ENCODE measurements at places on chromosomes 16 and 17.

DNA sequence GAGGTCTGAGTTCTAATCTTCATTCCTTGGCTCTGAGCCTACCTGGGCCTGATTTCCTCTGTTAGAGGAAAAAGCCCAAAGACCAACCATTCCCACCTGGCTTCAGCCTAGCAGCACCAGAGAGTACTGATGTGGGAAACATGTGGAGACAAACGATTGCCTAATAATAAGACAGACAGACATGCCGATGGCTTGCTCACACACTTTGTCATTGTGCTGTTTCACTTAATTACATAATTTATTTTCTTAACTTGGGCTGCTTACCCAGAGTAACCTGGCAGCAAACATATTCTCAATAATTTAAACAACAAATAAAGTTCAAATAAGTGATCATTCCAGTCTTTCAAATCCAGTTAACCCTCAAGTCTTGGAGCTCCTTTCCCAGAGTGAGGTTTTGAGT, 83.4 kb downstream of the MAF start:
- no peak for DNase-seq

GRCh38 chr17:78583091-78583490, 5.9 kb upstream of the DNAH17 start:
- DNase-seq, result no peak

- no peak for DNase-seq
These were observed 55.3 kb downstream of the NOG start for GRCh38 chr17:56648806-56649205.

DNA sequence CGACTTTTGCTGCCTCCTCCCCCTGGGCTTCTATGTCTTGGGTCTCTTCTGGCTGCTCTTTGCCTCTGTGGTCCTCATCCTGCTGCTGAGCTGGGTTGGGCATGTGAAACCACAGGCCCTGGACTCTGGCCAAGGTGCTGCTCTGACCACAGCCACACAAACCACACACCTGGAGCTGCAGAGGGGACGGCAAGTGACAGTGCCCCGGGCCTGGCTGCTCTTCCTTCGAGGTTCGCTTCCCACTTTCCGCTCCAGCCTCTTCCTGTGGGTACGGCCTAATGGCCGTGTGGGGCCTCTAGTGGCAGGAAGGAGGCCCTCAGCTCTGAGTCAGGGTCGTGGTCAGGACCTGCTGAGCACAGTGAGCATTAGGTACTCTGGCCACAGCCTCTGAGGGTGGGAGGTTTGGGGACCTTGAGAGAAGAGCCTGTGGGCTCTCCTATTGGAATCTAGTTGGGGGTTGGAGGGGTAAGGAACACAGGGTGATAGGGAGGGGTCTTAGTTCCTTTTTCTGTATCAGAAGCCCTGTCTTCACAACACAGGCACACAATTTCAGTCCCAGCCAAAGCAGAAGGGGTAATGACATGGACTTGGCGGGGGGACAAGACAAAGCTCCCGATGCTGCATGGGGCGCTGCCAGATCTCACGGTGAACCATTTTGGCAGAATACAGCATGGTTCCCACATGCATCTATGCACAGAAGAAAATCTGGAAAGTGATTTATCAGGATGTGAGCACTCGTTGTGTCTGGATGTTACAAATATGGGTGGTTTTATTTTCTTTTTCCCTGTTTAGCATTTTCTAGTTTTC, 2.3 kb downstream of the GP1BA start:
- DNase-seq, result peak; percentile 92

DNA sequence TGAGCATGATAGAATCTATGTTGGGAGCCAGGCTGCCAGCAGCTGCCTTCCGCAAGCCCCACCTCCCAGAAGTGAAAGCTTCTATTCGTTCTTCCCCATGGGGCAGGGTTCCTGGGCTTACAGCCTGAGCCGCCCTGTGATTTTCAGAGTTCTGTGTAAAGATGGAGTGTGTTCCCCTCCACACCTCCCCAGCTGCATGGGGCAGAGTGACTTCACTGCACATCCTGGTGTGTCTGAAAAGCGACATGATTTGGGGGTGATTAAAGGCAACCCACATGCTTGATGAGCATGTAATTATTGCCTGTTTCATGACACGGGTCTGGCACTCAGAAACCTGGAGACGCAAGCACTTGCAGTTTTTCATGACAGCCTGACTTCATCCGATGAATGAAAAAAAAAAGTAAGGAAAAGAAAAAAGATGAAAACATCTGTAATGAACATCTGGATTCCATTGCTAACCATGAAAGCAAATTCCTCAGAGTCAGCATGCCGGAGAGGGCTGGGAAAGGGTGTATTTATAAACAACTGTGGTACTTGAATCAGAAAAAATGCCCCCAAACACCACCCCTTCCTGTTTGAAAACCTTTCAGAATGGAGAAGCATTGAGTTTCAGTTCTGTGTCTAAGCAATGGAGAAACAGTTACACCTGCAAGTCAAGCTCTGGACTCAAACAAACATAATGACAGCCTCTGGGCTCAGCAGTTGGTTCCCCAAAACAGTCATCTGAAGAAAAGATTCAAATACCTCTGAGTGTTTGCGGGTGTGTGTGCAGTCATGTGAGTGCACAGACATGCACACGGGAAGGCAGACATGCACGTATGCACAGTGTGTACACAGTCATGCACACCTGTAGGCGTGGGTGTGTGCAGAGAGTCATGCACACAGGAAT, 266.0 kb downstream of the ENGASE start:
- peak; percentile 91 for DNase-seq

DNA sequence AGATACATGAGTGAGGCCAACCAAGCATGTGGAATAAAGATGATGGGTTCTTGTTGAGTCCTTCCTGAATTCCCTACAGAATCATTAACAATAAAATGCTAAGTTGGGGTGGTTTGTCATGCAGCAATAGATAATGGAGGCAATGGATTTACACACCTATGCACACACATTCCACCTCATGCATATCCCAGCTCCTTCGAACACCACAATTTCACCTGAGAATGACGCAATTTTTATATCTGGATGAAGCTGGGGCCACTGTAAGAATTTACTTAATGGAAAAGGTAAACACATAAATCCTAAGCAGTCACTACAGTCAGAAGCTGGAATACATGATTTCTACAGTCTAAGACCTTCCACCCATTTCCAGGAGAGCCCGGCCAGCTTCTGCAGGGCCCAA, 49.8 kb upstream of the ICAM2 start:
- no peak for DNase-seq

DNA sequence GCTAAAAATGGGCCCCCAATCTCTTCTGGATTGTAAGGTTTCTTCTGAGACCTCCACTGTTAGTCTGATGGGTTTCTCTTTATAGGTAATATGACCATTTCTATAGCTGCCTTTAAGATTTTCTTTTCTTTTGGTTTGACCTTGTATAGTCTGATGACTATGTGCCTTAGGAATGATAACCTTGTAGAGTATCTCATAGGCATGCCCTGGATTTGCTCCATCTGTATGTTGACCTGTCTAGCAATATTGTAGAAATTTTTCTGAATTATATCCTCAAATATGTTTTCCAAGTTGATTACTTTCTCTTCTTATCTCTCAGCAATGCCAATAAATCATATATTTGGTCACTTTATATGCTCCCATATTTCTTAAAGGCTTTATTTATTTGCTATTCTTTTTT, 1403.8 kb upstream of the GOT2 start:
- DNase-seq, result no peak

DNA sequence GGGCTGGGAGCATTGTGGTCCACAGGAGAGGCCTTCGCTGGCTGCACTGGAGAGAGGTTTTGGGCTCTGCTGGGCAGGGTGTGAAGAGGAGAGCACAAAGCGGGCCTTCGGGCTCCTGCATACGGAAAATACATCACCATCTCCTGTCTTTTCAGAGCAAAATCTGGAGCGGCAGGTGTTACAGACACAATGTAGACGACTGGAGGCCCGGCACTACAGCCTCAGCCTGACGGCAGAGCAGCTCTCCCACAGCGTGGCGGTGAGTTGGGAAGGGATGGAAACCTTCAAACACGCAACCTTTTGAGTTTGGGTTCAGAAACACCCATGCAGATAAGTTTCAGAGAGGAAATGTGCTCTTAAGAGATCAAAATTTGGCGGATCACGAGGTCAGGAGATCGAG, 17.9 kb downstream of the GINS2 start:
- DNase-seq, result no peak

DNA sequence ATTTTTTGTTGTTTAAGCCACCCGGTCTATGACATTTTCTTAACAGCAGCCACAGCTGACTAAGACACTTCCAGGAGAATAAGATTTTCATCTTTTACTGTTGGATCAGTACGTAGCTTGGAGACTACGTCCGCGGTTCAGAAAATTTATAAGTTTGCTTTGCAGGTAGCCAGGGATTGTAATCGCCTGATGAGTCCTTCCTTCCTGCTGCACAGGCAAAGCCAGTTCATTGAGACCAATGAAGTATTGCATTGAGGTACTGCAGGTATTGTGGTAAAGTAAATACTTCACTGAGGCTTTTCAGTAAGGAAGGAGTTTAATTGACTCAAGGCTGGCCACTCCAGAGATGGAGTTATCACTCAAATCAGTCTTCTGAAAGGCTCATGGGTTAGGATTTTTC, 269.4 kb upstream of the ELAC2 start:
- no peak for DNase-seq

GRCh38 chr17:45868276-45868675, 23.6 kb downstream of the SPPL2C start:
- no peak for DNase-seq

- no peak for DNase-seq
These were observed 16.0 kb downstream of the CENPX start for GRCh38 chr17:82006468-82007227.

DNA sequence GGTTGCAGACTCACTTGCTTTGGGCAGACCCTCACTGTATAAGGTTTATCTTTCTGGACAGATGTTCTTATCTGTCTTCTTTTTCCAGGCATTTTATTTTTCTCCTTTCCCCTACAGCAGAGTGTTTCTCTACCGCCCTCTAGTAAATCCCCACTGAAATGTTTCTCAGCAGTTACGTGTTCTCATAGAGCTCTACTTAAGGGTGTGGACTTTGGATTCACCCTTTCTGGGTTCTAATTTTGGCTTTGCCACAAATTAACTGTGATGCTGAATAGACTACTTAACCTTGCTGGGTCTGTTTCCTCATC, 2.0 kb downstream of the ADAT1 start:
- DNase-seq, result peak; percentile 11

DNA sequence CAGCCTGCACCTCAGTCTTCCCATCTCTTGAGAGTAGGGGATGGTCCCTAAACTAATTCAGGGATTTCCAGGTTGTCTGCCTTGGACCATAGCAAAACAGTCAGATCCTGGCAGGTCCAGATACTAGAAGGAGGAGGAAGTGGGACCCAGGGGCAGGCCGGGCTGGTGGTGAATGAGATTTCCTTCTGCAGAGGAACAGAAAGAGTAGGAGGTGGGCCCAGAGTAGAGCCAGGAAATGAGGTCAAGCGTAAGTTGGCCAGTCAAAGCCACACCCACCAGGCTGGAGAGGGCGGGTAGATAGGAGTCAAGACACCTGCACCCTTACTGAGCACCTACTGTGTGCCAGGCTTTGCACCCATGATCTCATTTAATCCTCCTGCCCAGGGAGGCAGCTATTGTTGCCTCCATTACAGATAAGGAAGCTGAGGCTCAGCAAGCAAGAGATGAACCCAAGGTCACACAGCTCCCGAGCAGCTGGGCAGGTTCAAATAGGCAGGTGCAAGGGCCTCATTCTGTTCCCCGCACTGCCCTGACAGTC, 2.6 kb downstream of the CDH5 start:
- peak; percentile 36 for DNase-seq

GRCh38 chr16:19474617-19475016, 47.3 kb downstream of the GDE1 start:
- no peak for DNase-seq

DNA sequence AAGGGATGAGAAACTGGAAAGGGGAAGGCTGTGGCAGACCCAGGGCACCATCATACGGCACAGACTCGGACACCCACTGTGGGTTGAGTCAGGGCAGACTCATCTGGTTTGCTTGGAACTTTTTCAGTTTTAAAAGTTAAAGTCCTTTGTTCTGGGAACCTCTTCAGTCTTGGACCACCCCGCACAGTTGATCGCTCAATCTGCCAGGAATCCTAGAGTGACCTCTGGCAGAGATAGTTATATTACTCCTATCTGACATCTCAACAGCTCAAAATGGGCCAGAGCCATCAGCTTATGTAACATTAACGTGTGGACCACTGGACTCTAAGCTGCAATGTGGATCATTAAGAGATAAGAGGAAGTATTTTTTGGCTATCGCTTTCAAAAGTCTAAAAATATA, 164.3 kb downstream of the ABCA8 start:
- no peak for DNase-seq

DNA sequence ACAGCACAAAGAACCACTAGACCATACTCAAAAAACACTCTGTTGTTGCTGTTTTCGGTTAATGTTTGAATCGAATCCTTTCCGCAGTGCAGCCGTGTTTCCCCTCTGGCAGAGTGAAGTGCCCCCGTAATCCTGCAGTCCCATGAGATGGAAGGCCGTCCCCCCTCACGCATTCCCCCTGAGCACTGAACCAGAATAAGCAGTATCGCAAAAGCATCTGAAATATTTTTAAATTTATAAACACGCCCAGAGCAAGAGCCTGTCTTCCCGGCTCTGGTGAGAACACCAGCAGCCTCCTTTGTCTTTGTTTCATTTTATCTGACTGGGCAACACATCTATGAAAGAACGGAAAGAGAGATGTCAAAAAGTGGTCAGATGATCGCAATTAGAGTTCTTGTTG, 121.0 kb upstream of the ADAMTS18 start:
- no peak for DNase-seq

DNA sequence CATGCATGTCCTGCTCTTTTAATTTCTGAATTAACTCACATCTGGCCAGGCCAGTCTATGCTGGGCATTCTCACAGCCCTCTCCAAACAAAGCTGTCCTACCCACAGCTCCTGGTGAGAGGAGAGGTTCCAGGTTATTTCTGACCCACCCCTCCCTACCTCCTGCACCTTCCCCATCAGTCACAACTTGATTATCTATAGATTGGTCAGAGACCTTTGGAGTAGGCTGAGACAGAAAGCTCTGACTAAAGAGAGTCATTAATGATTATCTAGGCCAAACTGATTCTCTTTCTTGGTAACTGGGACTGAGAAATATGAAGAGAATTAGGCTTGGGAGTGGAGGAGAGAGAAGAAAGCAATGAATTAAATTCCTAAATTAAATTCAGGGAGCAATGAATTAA, 1.4 kb upstream of the KRT222 start:
- no peak for DNase-seq

- DNase-seq, result no peak
These were observed 602.5 kb upstream of the SALL1 start for GRCh38 chr16:51753467-51754127.
